Activated CD4-positive, CD25-positive, alpha-beta regulatory T cell treated with anti-CD3 and anti-CD28 coated beads, Interleukin-2, amount 50 U/mL, for 24 hours (primary cell): ENCODE measurements at places on chromosomes 3 and 15.

DNA sequence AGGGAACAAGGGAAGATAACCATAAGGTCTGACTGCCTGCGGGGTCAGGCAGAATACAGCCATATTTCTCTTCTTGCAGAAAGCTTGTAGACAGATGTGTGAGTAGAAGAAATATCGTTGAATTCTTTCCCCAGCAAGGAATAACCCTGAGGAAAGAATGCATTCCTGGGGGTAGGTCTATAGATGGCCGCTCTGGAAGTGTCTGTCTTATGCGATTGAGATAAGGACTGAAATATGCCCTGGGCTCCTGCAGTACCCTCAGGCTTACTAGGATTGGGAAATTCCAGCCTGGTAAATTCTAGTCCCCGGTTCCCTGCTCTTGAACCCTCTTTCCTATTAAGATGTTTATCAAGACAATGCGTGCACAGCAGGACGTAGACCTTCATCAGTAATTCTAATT lies 15.8 kb upstream of the SST start:
- ATAC-seq: no peak

DNA sequence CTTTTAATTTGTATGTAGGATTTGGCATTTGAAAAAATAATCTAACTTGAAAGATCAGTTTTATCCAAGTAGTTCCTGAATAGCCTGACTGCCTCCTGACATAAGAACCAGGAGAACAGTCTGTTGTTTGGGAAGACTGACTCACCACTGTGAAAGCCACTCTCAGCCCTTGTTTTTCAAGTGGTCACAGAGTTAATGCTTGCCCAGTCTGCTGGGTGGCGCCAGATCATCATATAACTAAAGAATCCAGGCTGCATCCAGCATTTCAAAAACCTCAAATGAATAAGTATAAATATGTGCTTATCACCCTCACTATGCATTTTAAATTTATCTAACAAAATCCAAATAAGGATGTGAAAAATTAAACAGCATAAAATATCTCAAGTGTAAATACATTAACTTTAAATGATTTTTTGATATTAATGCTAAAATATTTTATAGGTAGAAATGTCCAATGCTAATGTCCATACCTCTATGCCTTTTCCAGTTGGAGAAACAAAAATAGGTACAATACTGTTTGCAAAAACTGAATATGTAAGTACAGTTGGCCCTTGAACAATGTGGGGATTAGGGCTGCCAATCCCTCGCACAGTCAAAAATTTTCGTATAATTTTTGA lies 26.9 kb upstream of the ZBBX start:
- ATAC-seq: no peak

GRCh38 chr15:95196176-95196915 lies 965.0 kb downstream of the MCTP2 start:
- ATAC-seq: no peak

GRCh38 chr15:27767918-27768640 lies 331.0 kb downstream of the OCA2 start:
- no peak for ATAC-seq

- no peak for ATAC-seq
Observed at GRCh38 chr15:100901702-100902435, 17.3 kb upstream of the LRRK1 start.

DNA sequence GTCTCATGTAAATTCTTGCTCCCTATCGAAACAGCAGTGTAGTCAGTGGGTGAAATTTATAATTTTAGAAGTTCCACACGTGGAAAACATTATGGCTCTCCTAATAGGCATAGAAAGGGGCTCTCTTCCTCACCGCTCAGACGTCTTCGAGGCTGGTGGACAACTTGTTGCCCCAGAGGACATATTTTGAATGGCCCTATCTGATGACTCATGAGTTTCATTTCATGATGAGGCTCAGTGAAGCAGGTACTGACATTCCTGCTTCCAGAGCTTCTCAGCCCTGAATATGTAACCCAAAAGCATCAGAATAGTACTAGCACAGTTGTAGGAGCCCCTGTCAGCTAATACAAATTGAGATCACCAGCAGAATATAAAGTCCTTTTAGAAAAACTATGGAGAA lies 117.9 kb downstream of the HERC1 start:
- no peak for ATAC-seq

GRCh38 chr3:16051691-16052090 lies 122.8 kb upstream of the GALNT15 start:
- ATAC-seq: no peak

GRCh38 chr3:1007866-1008265 lies 85.0 kb upstream of the CNTN6 start:
- no peak for ATAC-seq

GRCh38 chr3:141455603-141456300 lies 31.1 kb upstream of the RASA2 start:
- ATAC-seq: no peak

GRCh38 chr3:45910892-45911291 lies 24.5 kb downstream of the CCR9 start:
- ATAC-seq: no peak

DNA sequence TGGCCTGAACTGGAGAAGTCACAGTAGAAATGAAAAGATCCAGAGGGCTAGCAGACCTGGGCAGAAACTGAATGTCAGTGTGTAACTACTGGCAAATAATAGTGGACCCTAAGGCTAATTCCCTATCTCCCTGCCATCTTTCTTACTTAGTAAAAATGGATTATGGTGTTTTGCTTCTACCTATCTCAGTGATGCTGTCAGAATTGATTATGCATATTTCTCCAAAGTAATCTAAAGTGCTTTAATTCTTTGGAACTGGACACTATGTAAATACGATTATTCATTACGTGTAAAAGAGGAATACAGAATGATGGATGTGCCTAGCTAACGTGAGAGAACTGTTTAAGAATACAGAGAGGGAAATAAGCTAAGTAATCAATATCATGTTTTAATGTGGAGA lies 651.9 kb downstream of the NLGN1 start:
- ATAC-seq: no peak

DNA sequence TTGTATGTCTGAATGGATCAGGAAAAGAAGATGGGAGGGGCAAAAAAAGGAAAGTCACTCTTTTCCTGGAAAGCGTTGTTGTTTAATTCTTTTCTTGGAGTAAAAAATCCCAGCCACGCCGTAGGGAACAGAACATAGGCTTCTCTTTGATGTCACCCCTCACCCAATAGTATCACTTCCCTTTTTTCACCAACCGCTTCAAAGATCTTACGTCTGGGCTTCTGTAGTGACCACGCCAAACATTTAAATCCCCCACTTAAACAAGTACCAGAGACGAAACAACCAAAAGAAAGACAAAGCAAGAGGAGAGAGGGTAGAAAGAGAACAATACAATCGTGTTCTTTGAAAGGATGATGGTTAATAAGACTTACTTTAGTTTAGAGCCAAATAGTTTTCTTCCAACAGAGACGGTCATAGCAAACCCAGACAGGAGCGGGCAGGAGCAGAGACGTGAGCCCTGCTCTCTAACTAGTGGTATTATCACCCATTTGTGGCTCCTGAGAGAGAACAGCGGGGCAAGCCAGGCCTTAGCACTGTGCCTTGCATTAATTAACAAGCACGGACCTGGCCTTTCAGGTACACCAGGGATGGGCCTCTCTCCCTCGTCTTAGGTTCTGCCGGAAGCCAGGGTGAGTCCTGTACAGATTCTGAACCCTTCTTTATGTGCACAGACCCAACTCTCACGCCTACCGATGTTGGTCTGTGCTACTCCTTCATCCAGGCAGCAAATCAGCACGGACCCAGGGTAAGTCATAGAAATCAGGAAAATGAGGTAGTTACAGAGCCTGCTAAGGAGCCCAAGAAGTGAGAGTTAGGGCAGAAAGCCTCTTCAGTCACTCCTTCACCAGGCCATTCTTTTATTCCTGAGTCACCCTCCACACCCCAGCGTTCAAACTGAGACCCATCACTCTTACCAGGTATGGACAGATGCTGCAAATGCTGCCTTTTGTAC lies 28.2 kb upstream of the BCL6 start:
- no peak for ATAC-seq

DNA sequence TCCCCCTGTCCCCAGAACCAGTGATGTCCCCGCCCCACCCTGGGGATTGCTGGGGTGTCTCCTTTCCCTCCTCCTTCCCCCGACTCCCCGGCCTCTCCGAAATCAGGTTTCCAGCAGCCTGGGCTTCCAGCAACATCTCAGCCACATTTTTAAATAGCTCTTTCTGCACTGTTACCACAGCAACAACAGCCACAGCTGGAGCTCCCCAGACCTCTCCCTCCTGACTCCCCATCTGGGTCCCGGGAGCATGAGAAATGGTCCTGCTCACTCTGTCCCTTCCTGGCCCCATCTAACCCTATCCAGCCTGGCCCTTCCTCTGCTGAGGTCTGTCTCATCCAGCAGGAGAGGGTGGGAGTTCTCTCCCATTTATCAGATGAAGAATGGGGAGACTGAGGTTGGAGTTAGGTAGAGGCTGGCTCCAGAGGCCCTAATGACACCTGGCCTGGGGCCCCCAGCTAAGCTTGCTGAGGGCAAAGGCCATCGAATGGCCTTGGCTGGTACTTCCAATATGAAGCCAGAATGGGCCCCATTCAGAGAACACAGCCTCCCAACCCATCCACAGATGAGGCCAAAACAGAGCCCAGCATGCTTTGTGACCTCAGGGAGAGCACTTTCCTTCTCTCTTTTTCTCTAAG lies 1.5 kb downstream of the CAMK1 start:
- ATAC-seq: no peak

DNA sequence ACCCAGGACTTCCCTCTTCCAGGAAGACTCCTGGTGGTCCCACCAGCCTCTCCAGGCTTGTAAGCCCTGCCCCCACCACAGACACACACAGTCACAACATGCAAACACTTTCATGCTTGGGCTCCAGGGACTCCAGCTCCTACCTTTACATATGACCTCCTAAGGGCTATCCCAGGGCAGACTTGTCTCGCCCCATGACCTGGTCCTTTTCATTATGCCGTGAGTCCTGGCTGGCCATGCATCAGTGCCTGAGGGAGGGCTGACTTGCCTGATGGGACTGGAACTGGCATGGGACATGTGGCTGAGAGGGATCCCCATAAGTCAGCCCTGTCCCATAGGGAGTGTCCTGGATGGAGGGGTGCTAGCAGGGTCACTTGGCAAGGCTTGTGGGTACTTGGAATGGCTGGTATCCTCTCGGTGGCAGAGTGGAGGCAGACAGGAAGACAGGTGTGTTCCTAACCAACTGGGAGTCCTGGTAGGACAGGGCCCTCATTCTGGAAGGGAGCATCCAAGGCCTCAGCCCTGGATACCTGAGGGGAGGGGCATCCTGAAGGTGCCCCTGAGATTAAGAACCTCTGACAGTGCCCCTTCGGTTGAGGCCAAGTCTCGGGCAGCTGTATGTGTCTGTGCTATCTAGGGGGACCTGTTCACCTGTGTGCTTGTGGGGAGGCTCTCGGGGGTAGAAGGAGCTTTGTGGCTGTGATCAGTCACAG lies 540 bp upstream of the HHATL start:
- ATAC-seq: no peak

- no peak for ATAC-seq
Observed at GRCh38 chr3:133329626-133330025, 70.2 kb upstream of the BFSP2 start.

DNA sequence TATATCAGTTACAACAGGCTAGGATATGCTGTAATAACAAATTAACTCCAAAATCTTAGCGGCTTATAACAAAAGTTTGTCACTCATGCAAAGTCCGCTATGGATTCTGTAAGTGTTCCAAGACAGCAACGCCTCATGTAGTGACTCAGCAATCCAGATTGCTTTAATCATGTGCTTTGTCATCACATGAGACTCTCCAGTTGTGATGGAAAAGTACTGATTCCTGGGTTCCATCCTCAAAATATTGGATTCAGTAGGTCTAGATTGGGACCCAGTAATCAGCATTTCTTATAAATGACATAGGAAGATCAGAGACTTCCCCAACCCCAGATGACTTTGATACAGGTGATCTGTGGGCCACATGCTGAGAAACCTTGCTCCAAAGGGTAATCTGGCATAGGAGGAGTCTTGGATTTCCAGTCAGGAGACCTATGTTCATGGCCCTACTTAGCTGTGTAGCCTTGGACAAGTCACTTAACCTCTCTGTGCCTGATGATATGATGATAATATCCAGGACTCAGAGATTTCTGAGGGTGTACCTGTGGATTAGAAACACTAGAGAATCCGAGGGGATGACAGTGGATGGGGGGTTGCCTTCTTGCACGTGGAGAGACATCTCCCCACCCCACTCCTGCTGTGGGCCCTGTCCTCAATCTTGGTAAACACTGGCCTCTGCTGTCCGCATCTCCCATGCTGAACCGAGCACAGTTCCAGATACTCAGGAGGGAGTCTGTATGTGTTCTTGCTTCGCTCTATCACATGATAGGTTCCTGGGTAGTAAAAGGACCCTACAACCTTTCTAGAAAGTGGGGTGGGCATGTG lies 65.5 kb downstream of the CORO2B start:
- ATAC-seq: no peak

DNA sequence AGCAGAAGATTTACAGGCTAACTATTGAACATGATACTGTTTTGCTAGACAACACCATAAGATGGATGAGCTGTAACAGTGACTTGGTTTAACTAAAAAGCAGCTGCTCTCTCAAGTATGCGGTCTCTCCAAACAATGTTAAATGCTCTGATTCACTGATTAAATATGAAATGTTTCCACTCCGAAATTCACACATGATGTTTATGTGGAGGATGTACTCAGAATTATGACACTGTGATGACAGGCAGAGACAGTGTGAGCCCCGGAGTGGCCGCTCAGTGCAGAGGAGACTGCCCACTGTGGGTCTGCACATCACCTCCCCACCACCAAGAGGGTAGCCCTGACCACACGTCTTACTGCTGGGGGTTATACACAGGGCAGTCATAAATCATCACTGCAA lies 83.9 kb upstream of the MEX3B start:
- ATAC-seq: no peak

DNA sequence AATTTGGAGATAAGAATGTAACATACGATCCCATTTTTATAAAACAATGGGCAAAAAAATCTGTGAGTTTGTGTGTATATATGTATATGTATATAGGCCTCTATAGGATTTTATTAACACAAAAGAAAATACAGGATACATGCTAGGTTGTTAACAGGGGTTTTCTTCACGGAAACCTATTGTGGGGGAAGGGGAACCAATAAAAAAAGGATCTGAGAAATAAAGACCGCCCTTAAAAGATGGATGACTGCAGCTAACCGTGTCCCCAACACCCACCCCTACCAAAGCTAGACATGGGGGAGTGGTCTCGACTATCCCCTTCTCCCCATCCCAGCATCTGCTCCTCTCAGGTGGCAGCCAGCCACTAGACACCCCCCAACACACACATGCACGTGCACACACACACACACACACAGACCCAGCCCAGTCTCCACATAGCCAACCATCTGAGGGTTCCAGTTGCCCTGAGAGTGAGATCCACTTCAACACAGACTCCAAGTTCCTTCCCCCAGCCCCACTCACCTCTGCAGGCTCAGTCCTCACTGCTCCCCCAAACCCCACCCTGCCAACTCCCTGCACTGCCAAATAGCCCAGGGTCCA lies 132.9 kb downstream of the TPRA1 start:
- ATAC-seq: no peak

GRCh38 chr3:132660811-132661070 lies 612 bp downstream of the UBA5 start:
- peak; percentile 25 for ATAC-seq

GRCh38 chr15:63156755-63157117 lies 541 bp downstream of the RPS27L start:
- ATAC-seq: no peak

- no peak for ATAC-seq
Observed at GRCh38 chr15:68343579-68344225, 66.2 kb downstream of the FEM1B start.
